NAMALWA (cell line): ENCODE measurements at places on chromosomes 4 and X.

GRCh38 chr4:172962564-172963353, 205.9 kb upstream of the GALNT7 start:
- DNase-seq: no peak

DNA sequence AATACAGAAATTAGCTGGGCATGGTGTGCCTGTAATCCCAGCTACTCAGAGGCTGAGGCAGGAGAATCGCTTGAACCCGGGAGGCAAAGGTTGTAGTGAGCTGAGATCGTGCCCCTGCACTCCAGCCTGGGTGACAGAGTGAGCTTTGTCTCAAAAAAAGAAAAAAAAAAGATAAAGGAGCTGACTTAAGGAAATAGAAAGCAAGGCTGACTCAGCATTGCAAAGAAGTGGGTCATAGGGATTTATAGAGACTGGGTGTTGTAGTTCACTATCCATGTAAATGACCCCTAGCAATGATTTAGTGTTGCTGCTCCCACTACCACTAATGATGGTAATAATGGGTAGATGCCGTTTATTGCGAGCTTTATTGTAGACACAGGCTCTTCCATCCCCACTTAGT, 47.6 kb downstream of the ADD1 start:
- DNase-seq: no peak

DNA sequence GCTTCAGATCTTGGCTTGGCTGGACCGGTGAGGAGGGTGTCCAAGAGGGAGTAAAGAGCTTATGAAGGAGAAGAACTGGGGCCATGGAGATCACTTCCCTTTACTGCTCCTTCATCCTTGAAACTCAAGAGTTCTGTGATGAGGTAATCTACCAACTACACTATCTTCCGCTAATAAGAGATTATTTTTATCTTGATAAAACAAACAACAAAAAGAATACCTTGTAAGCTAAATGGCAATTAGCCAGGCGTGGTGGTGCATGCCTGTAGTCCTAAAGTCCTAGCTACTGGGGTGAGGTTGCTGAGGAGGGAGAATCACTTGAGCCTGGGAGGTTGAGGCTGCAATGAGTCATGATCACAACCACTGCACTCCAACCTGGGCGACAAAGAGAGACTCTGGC, 47.4 kb downstream of the HAUS3 start:
- no peak for DNase-seq

- DNase-seq: peak; percentile 14
Measured at GRCh38 chr4:120843849-120844527, 78.5 kb downstream of the PRDM5 start.

DNA sequence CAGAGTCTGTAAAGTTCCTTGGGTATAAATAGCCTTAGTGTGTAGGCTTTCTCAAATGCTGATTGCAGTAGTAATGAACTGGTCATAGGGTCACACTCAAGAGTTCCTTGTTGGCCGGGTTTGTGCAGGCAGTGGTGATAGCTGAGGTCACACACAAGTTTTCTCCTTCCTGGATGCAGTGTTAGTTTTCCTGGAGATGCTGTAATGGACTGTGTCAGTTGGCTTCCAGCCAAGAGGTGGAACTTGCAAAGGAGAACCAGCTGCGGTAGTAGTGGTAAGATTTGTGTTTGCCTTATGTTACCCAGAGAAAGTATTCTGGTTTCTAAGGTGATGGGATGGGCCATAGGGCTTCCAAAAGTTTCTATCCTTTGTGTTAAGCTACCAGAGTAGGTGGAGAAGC, 409.8 kb upstream of the FRG1 start:
- no peak for DNase-seq

DNA sequence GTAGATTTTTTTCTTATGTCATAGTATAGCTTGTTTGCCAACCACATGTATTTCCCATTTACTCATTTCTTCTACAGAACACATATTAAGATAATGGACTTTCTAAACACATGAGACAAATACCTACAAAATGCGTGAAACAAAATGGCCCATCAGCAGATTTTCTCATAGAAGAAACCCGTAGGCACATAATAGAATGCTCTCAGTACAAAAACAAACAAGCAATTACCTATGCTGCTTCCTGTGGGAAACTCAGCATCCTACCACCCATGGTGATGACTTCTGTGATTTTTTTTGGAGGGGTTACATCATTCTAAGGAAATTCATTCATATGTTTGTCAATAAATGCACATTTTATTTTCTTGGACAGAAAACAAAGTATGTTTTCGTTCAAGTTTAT, 343.6 kb downstream of the SPRY1 start:
- DNase-seq: no peak

DNA sequence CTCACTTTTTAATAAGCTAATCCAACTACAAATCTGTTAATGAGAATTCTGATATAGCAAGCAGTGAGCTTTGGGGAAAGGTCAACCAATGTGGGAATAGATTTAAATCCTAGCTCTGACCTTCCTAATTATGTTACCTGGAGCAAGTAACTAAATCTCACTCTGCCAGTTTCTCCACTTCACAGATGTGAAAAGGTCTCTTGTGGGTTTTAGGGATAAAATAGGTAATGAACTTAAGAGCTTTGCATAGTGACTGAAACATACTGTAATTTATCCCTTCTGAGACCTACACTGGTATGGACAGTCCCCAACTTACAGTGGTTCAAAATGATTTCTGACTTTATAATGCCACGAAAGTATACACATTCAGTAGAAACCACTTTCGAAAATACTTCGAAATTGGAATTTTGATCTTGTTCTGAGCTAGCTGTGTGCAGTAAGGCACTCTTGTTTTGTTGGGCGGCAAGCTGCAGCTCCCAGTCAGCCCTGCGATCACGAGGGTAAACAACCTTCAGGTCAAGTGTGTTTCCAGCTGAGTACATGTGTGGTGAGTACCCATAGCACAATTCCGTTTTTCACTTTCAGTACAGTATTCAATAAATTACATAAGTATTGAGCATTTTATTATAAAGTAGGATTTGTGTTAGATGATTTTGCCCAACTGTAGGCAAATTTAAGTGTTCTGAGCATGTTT, 93.7 kb downstream of the ADGRL3 start:
- no peak for DNase-seq

- DNase-seq: peak; percentile 10
Measured at GRCh38 chrX:13419918-13420317, 100.1 kb upstream of the ATXN3L start.

DNA sequence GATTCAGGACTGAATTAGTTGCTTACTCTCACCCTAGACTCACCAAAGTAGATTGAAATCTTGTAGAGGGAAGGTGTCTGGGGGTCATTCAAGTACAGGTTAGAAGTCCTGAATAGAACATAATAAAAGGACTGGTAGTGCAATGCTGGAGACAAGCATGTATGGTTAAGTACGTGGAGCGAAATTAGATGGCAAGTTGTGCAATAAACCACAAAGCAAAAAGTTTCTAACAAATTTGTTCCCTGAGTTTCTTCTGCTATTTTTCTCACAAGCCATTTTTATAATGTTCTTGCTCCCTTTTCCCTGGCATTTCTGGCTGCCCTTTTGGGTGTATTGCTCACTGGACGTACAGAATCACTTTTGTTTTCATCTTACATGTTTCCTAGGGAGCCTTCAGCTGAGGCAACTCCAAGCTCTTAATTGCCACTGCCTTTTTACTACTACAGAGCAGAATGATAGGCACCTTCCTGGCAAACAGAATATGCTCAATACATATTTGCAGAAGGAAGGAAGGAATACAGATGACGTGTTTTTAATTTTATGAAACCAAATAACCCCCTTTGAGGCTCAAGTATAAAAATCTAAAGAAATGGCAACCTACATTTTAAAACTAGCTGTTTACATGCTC, 23.4 kb downstream of the LANCL3 start:
- DNase-seq: no peak

- no peak for DNase-seq
Measured at GRCh38 chrX:107677501-107677901, 49.2 kb downstream of the PRPS1 start.

GRCh38 chrX:122913764-122914163, 270.3 kb upstream of the GRIA3 start:
- no peak for DNase-seq

GRCh38 chr4:156820931-156821330, 150.7 kb downstream of the PDGFC start:
- no peak for DNase-seq
